CD4-positive, alpha-beta T cell treated with Interleukin-2 at 100 ng/mL for 4 hours (primary cell): ENCODE measurements at places on chromosomes 2 and 18.

- no peak for DNase-seq
Observed at GRCh38 chr2:692767-693166, 15.6 kb upstream of the TMEM18 start.

GRCh38 chr18:58606236-58606635 is 22.7 kb downstream of the ALPK2 start:
- no peak for DNase-seq

DNA sequence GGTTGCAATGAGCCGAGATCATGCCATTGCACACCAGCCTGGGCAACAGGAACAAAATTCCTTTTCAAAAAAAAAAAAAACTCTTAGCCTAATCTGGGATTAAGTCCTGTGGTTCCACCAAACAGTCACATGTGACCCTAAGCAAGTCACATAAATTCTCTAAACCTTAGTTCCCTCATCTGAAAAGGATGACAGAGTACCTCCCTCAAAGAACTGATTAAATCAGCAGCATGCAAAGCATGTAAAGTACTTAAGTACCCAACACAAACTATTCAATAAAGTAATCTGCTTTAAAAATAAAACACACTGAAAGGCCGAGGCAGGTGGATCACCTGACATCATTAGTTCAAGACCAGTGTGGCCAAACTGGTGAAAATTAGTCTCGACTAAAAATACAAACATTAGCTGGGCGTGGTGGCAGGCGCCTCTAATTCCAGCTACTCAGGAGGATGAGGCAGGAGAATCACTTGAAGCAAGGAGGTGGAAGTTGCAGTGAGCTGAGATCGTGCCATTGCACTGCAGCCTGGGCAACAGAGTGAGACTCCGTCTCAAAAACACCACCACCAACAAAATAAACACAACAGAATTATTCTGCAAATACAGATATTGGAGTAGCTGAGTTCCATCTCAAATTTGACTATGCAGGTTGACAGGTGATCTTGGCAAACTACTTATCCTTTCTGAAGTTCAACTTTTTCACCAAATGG is 7.0 kb downstream of the USP34 start:
- no peak for DNase-seq

DNA sequence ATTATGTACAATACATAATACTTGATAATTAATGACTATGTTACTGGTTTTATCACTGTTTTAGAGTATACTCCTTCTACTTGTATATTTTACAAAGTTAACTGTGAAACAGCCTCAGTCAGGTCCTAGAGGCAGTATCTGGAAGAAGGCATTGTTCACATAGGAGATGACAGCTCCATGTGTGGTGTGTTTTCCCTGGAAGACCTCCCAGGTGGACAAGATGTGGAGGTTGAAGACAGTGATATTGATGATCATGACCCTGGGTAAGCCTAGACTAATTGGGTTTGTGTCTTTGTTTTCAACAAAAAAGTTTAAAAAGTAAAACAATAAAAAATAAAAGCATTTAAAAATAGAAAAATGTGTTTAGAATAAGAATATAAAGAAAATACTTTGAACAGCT is 96.4 kb downstream of the TRIB2 start:
- DNase-seq, result no peak

DNA sequence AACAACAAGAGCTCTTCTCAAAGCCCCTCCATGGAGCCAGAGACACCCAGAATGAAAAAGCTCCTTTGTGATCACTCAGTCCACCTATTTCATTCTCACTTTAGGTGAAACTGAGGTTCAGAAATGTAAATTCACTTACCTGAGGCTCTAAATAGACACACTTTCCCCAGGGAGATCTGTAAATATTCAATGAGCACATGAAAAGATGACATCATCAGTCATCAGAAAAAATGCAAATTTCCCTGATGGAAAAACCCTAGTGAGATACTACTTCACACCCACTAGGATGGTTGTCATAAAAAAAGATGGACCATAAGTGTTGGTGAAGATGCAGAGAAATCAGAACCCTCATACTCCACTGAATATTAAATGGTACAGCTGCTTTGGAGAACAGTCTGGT is 339.2 kb downstream of the EN1 start:
- DNase-seq, result no peak

GRCh38 chr2:142734231-142734630 is 143.2 kb upstream of the KYNU start:
- no peak for DNase-seq

DNA sequence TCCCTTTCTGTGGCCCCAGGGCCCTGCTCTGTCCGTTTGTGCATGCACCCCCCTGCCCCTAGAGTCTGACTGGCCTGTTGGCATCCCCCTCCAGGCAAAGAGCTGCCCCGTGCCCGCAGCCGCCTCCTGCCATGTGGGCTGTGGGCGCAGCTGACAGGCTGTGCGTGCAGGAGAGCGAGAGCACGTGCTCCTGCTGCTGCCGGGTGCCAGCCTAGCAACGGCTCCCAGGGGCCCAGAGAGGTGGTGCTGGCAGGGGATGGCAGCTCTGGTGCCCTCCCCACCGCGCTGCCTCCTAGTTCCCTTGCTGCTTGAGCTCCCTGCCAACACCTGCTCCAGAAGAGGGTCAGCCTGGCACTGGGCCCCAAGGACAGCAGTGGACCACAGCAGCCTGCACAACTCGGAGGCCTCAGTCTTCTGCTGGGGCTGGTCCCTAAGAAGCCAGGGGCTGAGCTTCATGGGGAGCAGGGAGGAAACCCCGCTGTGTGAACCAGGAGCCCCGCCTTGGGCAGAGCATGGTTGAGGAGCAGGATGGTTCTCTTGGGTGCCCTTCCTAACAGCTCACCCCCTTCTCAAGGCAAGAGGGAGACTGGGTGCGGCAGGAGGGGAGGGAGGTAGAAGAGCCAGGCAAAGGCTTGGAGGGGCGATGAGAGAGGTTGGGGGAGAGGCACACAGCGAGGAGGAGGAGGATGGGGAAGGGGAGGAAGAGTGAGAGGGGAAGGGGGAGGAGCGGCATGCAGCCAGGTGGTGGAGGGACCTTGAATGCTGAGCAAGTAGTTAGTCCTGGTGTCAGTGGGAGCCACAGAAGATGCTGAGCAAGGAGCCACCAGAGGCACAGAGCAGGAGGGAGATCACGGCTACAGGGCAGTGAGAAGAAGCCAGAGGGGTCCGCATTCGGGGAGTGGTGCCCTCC is 23.8 kb upstream of the PTMA start:
- DNase-seq, result no peak

- DNase-seq, result no peak
Observed at GRCh38 chr2:191369034-191369433, 123.8 kb downstream of the MYO1B start.
